ENCODE measurements at places on chromosomes 4 and X.

- no peak for DNase-seq
- H3K36me3 ChIP-seq, result no peaks in the 10 kb centered on the region
- H3K27ac ChIP-seq, result no peak overlapping the region
- peaks cover 26% of the 10 kb centered on the region for H3K27me3 ChIP-seq
Observed at GRCh38 chrX:43618366-43619205, 37.5 kb upstream of the MAOA start.

GRCh38 chrX:35919536-35920309 is at the start of gene CFAP47:
TSS of gene CFAP47 (plus strand) at chrX:35919734. CDS start at chrX:35919800, 66 bp downstream.
- no peak within 1 kb of the TSS for H3K4me3 ChIP-seq
- no peaks in the 10 kb centered on the region for H3K36me3 ChIP-seq
- no peaks in the 10 kb centered on the region for H3K27me3 ChIP-seq
- H3K27ac ChIP-seq, result no peak within 1 kb of the TSS

DNA sequence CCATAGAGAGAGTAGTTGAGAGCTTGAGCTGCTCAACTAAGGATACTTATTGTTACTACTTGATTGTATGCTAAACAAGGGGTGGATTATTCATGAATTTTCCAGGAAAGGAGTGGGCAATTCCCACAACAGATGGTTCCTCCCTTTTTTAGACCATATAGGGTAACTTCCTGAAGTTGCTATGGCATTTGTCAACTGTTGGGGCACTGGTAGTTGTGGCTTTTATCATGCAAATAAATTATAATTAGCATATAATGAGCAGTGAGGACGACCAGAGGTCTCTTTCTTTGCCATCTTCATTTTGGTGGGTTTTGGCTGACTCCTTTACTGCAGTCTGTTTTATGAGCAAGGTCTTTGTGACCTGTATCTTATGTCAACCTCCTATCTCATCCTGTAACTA is 1403.5 kb upstream of the PABPC4L start:
- H3K27me3 ChIP-seq, result no peaks in the 10 kb centered on the region
- no peaks in the 10 kb centered on the region for H3K4me1 ChIP-seq
- H3K36me3 ChIP-seq, result no peaks in the 10 kb centered on the region
- no peak overlapping the region for H3K27ac ChIP-seq

- H3K27me3 ChIP-seq, result peaks cover 16% of the 10 kb centered on the region
- no peaks in the 10 kb centered on the region for H3K36me3 ChIP-seq
Observed at GRCh38 chr4:20687864-20688263, 12.4 kb upstream of the PACRGL start.

GRCh38 chr4:150948074-150948473 is 67.0 kb downstream of the LRBA start:
- H3K4me1 ChIP-seq, result peaks cover 49% of the 10 kb centered on the region
- no peak overlapping the region for H3K4me3 ChIP-seq
- H3K27ac ChIP-seq, result no peak overlapping the region
- no peak for DNase-seq
- no peaks in the 10 kb centered on the region for H3K27me3 ChIP-seq

DNA sequence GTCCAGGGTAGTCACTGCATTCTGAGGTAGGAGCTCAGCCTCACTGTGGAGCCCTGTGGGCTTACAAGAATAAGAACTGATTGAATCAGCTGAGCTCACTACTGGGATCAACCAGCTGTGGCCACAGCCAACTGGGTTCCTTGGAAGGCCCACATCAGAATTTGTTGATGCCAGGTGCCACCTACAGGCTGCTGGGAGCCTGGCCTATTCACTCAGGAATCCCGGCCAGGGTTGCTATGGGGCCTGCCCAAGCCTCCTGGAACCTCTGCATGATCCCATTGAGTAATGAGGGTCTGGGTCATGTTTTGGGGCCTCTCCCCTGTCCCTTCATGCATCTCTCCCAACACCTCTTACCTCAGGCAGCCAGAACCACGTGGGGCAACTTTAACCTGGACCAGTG is 53.9 kb upstream of the KIAA1210 start:
- no peak overlapping the region for H3K27ac ChIP-seq
- no peak for DNase-seq
- no peaks in the 10 kb centered on the region for H3K4me1 ChIP-seq
- no peak overlapping the region for H3K4me3 ChIP-seq
- H3K27me3 ChIP-seq, result peaks cover 7% of the 10 kb centered on the region

DNA sequence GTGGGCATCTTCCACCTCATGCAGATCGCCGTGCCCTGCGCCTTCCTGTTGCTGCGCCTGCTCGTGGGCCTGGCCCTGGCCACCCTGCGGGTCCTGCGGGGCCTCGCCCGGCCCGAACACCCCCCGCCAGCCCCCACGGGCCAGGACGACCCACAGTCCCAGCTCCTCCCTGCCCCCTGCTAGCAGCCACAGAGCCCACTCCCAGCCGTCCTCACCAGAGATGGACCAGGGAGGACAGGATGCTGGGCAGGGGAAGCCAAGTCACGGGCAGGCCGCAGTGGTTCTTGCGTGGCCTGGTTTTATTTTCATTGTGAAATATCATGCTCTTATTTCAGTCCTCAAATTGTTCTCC is 15.1 kb downstream of the DGKQ start:
- DNase-seq, result no peak
- no peak overlapping the region for H3K27ac ChIP-seq
- no peak overlapping the region for H3K4me3 ChIP-seq
- peaks cover 4% of the 10 kb centered on the region for H3K4me1 ChIP-seq
- no peaks in the 10 kb centered on the region for H3K27me3 ChIP-seq
- no peaks in the 10 kb centered on the region for H3K36me3 ChIP-seq

DNA sequence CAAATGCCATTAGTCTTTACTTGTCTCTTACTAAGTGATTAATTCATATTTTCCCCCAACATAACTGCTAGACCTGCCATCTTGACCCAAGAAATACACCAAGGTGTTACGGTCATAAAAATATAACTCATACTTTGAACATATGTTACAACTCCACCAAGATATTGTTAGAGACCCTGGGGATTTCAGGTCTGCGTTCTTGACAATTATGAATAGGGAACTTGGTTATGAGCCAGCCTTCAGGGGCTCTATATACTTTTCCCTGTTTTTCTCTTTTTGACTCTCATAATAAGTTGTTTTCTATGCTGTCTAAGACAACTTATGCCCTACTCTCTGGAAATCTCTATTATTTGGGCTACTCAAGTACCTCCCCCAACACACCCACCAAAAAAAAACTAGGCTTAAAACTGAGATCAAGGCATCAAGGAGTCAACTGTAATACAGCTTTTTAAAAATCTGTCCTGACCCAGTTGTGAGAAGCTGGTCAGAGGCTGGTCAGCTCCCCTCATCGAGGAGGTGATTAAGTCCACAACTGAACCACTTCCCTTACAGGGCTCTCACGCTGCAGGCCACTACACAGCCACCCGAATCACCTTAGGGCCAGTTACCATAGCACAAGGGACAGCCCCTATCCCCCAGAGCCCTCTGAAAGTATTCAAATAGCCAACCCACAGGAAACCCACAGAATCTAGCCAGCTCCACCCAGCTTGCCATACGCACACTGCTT is 10.5 kb upstream of the TLR3 start:
- H3K4me1 ChIP-seq, result peaks cover 19% of the 10 kb centered on the region
- peak overlapping the region; percentile 39 for H3K27ac ChIP-seq
- H3K36me3 ChIP-seq, result peaks cover 9% of the 10 kb centered on the region
- H3K4me3 ChIP-seq, result peak overlapping the region; percentile 62
- peak; percentile 74 for DNase-seq

GRCh38 chr4:76504613-76505465 is 69.8 kb downstream of the SHROOM3 start:
- no peak overlapping the region for H3K27ac ChIP-seq
- peaks cover 8% of the 10 kb centered on the region for H3K27me3 ChIP-seq
- H3K36me3 ChIP-seq, result no peaks in the 10 kb centered on the region

- DNase-seq, result no peak
- peaks cover 38% of the 10 kb centered on the region for H3K36me3 ChIP-seq
- H3K4me1 ChIP-seq, result peaks cover 55% of the 10 kb centered on the region
- H3K4me3 ChIP-seq, result no peak overlapping the region
- H3K27me3 ChIP-seq, result no peaks in the 10 kb centered on the region
- peak overlapping the region; percentile 71 for H3K27ac ChIP-seq
Observed at GRCh38 chr4:36207367-36207766, 36.9 kb downstream of the ARAP2 start.

GRCh38 chr4:73230865-73231517 is 27.6 kb downstream of the ANKRD17 start:
- H3K27ac ChIP-seq, result no peak overlapping the region
- no peaks in the 10 kb centered on the region for H3K27me3 ChIP-seq
- peaks cover 14% of the 10 kb centered on the region for H3K4me1 ChIP-seq

DNA sequence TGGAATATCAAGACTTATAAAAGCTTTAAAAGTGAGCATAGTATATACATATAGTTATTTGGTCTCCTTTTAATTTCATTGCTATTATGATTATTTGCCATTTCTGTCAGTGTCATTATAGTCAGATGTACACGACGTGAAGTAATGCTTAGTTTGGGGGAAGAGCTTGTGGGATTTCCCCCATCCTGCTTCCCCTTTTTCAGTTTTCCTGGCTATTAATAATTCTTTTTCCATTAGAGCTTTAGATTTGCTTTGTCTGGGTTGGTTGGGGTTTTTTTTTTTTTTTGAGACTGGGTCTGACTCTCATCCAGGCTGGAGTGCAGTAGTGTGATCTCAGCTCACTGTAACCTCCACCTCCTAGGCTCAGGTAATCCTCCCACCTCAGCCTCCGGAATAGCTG is 5.4 kb downstream of the ABCE1 start:
- peaks cover 11% of the 10 kb centered on the region for H3K36me3 ChIP-seq
- H3K27ac ChIP-seq, result no peak overlapping the region
- no peak for DNase-seq

GRCh38 chr4:6991771-6992557 is 51.2 kb upstream of the TADA2B start:
- DNase-seq, result no peak
- H3K4me3 ChIP-seq, result no peak overlapping the region
- no peaks in the 10 kb centered on the region for H3K36me3 ChIP-seq
- no peaks in the 10 kb centered on the region for H3K27me3 ChIP-seq

GRCh38 chrX:17535229-17535628 is 160.2 kb downstream of the NHS start:
- H3K27me3 ChIP-seq, result peaks cover 8% of the 10 kb centered on the region
- no peak overlapping the region for H3K27ac ChIP-seq
- DNase-seq, result no peak
- no peak overlapping the region for H3K4me3 ChIP-seq
- H3K36me3 ChIP-seq, result no peaks in the 10 kb centered on the region

- no peak overlapping the region for H3K4me3 ChIP-seq
- no peaks in the 10 kb centered on the region for H3K27me3 ChIP-seq
- H3K4me1 ChIP-seq, result no peaks in the 10 kb centered on the region
Observed at GRCh38 chr4:32775049-32775448, 2054.9 kb downstream of the PCDH7 start.

DNA sequence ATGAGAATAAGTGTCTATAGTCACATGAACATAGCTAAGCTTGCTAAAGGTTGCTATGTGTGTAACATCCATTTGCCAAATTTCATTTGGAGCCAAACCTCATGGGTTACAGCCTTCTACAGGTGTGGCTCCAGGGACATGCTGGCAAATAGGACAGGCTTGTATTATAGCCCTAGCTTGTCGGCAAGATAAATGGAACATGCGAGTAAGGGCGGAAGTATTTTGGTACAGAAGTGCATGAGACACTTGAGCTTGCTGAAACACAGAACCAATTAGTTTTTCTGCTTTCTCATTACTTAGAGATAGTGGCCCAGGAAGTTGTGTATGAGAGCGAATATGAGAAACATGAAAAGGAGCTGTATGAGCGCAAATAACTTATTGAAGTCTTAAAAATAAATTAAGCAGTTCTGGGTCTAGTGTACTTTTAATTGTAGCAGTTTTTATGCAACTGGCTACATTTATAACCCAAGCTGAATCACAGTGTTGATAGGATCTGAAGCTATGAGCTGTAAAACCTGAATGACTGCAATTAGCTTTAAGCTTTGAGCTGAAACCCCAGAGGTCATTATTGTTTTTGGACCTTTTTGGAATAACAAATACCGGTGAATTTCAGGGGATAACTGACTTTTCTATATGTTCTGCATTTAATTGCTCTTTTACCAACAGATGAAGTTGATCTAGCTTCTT is 64.6 kb downstream of the KDM5C start:
- no peaks in the 10 kb centered on the region for H3K27me3 ChIP-seq
- H3K4me1 ChIP-seq, result no peaks in the 10 kb centered on the region
- no peaks in the 10 kb centered on the region for H3K36me3 ChIP-seq
- H3K27ac ChIP-seq, result no peak overlapping the region

GRCh38 chr4:102493794-102494193 is 7.4 kb upstream of the NFKB1 start:
- DNase-seq, result no peak
- H3K36me3 ChIP-seq, result no peaks in the 10 kb centered on the region
- peak overlapping the region; percentile 57 for H3K27ac ChIP-seq
- no peak overlapping the region for H3K4me3 ChIP-seq
- H3K27me3 ChIP-seq, result no peaks in the 10 kb centered on the region
- H3K4me1 ChIP-seq, result peaks cover 7% of the 10 kb centered on the region

- peaks cover 13% of the 10 kb centered on the region for H3K27me3 ChIP-seq
- DNase-seq, result no peak
- no peak overlapping the region for H3K4me3 ChIP-seq
- H3K4me1 ChIP-seq, result no peaks in the 10 kb centered on the region
- H3K27ac ChIP-seq, result no peak overlapping the region
Observed at GRCh38 chrX:39012621-39013111, 211.4 kb downstream of the MID1IP1 start.

- no peaks in the 10 kb centered on the region for H3K27me3 ChIP-seq
- peaks cover 43% of the 10 kb centered on the region for H3K4me1 ChIP-seq
- peaks cover 22% of the 10 kb centered on the region for H3K36me3 ChIP-seq
- peak overlapping the region; percentile 95 for H3K27ac ChIP-seq
- DNase-seq, result no peak
Observed at GRCh38 chr4:113759696-113760093, 1.8 kb downstream of the CAMK2D start.

DNA sequence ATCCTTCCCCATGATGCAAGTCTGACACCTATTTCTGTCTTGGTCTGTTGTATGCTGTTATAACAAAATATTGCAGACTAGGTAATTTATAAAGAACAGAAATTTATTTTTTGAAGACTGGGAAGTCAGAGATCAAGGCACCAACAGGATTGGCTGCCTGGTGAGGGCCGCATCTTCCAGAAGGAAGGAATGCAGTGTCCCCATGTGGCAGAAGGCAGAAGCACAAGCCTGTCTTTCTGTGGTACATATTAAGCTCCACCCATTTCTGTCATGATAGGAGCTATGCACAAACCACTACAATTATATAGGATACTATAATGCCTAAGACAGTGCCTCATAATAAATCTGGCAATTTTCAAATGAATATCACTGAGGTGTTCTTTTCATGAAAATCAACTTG is 502.3 kb upstream of the DIAPH2 start:
- H3K36me3 ChIP-seq, result peaks cover 6% of the 10 kb centered on the region
- H3K4me1 ChIP-seq, result no peaks in the 10 kb centered on the region
- H3K27me3 ChIP-seq, result no peaks in the 10 kb centered on the region
- H3K27ac ChIP-seq, result no peak overlapping the region

DNA sequence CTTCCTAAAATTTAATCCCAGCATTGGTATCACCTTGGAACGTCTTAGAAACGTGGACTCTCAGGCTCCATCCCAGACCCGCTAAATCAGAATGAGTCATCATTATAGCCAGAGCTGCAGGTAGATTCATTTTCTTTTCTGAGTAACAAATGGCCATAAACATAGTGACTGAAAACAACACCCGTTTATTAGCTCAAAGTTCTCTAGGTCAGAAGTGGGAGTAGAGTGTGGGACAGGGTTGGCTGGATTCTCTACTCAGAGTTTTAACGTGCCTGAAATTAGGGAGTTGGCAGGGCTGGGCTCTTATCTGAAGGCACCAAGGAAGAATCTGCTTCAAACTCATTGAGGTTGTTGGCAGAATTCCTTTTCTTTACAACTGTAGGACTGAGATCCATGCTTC is 101.8 kb upstream of the C1QTNF7 start:
- no peak for DNase-seq
- no peak overlapping the region for H3K4me3 ChIP-seq
- no peaks in the 10 kb centered on the region for H3K36me3 ChIP-seq
- peaks cover 4% of the 10 kb centered on the region for H3K27me3 ChIP-seq
- H3K27ac ChIP-seq, result no peak overlapping the region
